Activated naive CD4-positive, alpha-beta T cell treated with anti-CD3 and anti-CD28 coated beads, Interleukin-2, amount 50 U/mL, for 16 hours (primary cell): ENCODE measurements at places on chromosomes 6 and 20.

DNA sequence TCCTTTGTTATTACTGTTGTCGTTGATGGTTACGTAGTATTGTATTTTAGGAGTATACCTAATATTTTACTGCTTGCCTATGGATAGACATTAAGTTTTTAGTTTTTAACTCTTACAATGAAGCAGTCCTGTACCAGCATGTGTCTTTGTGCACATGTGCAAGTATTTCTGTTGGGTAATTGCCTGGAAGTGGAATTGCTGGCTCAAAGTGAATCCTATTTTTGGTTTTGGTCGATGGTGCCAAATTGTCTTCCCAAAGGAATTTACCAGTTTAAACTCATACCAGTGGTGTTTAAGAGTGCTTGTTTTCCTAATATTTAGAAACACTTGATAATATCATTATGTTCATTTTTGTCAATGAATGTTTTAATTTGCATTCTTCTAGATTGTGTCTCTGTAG lies 75.5 kb downstream of the ANKS1A start:
- no peak for DNase-seq

- no peak for DNase-seq
Observed at GRCh38 chr6:142318714-142319113, 16.9 kb downstream of the ADGRG6 start.

DNA sequence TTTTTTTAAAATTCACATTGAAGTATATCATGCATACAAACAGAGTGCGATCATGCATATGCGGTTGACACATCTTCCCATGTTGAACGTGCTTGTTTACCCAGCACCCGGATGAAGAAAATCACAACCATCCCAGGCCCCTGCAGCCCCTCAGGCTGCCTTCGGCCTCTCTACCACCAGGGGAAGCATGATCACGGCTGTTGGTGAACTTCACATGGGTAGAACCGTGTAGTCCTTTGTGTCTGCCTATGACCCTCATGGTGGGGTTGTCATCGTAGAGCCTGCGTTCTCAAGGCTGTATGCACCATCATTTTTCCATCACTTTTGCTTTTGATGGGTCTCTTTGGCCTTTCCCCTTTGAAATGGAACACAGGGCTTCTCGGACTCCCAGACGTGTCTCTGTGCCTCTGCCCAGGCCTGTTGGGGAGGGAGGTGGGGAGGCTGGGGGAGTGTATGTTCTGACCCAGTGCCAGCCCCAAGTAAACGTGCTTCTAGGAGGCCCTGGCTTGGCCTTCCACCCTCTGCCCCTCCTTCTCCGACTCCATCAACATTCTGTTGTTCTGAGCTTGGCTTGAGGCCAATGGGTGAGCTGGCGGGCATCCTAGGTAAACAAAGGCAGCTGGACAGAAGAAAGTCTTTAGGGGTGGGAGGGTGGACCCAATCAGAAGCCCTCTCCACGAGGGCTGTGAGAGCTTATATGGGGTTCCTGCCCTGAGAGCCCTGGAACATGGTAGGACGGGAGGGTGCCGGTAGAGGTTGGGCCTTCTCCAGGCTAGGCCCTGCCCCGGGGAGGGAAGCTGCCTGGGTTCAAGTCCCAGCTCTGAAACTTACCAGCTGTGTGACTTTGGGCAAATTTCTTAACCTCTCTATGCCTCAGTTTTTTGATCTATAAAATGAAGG lies 39.7 kb downstream of the TGM2 start:
- no peak for DNase-seq

DNA sequence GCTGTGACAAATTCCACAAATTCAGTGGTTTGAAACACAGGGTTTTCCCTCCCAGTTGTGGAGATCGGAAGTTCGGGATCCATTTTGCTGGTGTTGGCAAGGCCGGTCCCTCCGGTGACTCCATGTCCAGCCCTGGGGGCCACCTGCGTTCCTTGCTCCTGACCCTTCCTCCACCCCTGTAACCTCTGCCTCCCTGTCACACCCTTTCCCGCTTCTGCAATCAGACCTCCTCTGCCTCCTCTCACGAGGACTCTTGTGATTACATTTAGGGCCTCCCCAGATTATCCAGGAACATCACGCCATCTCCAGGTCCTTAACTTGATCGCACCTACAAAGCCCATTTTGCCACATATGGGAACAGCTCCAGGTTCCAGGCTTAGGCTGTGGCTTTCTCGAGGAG lies 12.5 kb downstream of the RPS6KA2 start:
- DNase-seq, result no peak

- no peak for DNase-seq
Observed at GRCh38 chr20:17733767-17734304, 34.1 kb downstream of the BANF2 start.
